Stomach (tissue), 19 donors: ENCODE measurements at places on chromosomes 2 and 18. TPM values are rescaled to one million over a fixed set of nuclear protein-coding genes. Genes with fewer than 3 reads are reported as not detected.

- peak; percentile 67 for DNase-seq
- peak overlapping the region; percentile 66 for H3K4me3 ChIP-seq
- peak overlapping the region; percentile 89 for H3K27ac ChIP-seq
Observed at GRCh38 chr2:9473308-9473984, 905 bp upstream of the IAH1 start.

- peaks cover 46% of the 10 kb centered on the region for H3K4me1 ChIP-seq
- H3K4me3 ChIP-seq, result no peak overlapping the region
- H3K27me3 ChIP-seq, result no peaks in the 10 kb centered on the region
Observed at GRCh38 chr2:46331109-46331766, 34.0 kb downstream of the EPAS1 start.

Gene BOLL
- total RNA-seq, result not detected

DNA sequence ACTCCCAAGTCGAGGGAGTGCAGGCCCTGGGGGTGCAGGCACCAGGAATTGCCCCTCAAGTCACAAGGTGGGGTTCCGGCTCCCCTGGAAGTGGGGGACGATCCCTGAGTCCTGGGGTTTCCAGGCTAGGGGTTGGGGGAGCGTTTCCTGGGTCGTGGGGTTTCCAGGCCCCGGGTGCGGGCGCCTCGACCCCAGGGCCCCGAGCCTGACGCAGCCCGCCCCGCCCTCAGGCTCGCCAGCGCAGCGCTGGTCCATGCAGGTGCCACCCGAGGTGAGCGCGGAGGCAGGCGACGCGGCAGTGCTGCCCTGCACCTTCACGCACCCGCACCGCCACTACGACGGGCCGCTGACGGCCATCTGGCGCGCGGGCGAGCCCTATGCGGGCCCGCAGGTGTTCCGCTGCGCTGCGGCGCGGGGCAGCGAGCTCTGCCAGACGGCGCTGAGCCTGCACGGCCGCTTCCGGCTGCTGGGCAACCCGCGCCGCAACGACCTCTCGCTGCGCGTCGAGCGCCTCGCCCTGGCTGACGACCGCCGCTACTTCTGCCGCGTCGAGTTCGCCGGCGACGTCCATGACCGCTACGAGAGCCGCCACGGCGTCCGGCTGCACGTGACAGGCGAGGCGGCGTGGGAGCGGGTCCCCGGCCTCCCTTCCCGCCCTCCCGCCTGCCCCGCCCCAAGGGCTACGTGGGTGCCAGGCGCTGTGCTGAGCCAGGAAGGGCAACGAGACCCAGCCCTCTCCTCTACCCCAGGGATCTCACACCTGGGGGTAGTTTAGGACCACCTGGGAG is 12.0 kb downstream of the SIGLEC15 start:
- H3K4me3 ChIP-seq, result peak overlapping the region; percentile 54
- H3K27ac ChIP-seq, result peak overlapping the region; percentile 36
- H3K36me3 ChIP-seq, result no peaks in the 10 kb centered on the region
- peaks cover 16% of the 10 kb centered on the region for H3K27me3 ChIP-seq

Gene ADAM23
- 2.6 TPM for total RNA-seq

Gene STPG4
- not detected for total RNA-seq

DNA sequence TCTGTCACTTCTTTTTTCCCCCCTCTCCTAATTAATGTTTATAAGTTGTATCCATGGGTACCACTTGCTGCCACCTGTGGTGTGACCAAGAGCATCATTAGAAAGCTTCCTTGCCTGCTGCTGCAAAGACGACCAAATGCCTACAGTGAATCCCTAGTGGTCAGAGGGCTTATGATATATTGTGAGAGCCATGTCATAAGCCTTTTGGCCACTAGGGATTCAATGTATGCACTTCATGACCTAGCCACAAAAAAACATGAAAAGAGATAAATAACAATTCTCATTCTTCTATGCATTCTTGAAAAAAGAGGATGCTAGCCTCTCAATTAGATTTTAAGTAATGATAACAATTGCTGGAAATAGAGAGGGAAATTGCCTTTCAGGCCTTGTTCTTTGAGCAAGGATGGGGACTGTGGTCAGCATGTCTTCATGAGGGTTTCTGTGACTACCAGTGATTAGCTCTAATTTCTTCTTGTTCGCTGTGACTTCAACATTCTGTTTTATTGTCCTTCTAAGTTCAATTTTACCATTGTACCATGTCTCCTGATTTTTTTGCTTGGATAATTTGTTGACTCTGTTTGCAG is 435.3 kb downstream of the TGIF1 start:
- no peak for DNase-seq
- H3K27me3 ChIP-seq, result no peaks in the 10 kb centered on the region
- H3K27ac ChIP-seq, result no peak overlapping the region
- no peaks in the 10 kb centered on the region for H3K36me3 ChIP-seq

GRCh38 chr2:236675051-236675450 is 105.4 kb downstream of the ACKR3 start:
- H3K27me3 ChIP-seq, result no peaks in the 10 kb centered on the region
- no peak overlapping the region for H3K27ac ChIP-seq
- no peak overlapping the region for H3K4me3 ChIP-seq
- no peak for DNase-seq
- no peaks in the 10 kb centered on the region for H3K36me3 ChIP-seq

Gene ITGB6
- 2.3 TPM for total RNA-seq

DNA sequence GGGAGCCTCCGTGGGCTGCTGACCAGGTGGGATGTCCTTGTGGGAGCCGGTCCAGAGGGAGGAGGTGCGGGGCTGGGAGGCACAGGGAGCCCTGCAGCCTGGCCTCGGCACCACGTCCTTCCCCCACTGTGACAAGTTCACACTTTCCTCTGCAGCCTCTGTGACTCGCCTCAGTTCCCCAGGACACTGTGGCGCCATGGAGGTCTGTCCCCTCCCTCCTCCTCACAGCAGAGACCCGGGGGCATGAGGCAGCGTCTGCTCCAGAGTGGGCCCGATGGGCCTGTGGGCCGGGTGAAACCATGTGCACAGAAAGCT is 27.3 kb upstream of the KCNG2 start:
- H3K27ac ChIP-seq, result no peak overlapping the region
- H3K4me1 ChIP-seq, result no peaks in the 10 kb centered on the region
- no peak overlapping the region for H3K4me3 ChIP-seq
- no peak for DNase-seq
- no peaks in the 10 kb centered on the region for H3K27me3 ChIP-seq

DNA sequence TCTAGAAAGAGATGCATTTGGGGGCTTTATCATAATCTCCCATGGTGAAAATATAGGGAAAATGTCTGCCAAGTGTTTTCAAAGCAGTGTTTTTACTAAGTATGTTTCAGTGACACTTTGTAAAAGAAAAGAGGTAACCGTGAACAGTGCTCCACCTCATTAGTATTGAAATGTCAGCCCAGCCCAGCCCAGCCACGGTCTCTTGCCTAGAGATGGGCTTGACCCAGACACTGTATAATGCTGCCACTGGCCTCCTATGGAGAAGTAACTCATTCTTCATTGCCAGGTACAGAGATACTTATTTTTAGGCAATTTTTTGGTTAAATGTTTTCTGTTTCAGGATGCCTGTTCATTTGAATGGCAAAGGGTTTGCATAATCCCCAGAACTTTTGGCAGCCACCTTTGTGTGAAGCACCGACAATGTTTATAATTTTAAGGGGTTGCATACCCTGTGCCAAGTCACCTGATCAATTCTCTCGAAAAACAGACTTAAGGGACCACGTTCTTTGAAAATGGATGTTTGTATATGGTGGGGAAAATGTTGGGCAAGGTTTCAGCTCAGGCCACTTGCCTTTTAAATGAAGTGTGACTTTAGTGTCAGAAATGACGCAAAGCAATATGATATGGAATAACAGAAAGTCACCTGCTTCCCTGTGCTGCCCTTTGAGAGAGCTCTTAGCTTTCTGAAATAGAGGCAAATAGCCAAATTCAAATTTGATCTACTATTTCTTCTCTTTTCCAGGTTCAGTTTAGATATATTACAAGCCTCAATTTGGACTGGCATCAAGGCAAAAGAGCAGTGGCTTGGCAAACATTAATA is 314.5 kb upstream of the RGPD4 start:
- no peaks in the 10 kb centered on the region for H3K4me1 ChIP-seq
- H3K36me3 ChIP-seq, result no peaks in the 10 kb centered on the region
- no peak for DNase-seq
- H3K4me3 ChIP-seq, result no peak overlapping the region
- no peak overlapping the region for H3K27ac ChIP-seq
- no peaks in the 10 kb centered on the region for H3K27me3 ChIP-seq

DNA sequence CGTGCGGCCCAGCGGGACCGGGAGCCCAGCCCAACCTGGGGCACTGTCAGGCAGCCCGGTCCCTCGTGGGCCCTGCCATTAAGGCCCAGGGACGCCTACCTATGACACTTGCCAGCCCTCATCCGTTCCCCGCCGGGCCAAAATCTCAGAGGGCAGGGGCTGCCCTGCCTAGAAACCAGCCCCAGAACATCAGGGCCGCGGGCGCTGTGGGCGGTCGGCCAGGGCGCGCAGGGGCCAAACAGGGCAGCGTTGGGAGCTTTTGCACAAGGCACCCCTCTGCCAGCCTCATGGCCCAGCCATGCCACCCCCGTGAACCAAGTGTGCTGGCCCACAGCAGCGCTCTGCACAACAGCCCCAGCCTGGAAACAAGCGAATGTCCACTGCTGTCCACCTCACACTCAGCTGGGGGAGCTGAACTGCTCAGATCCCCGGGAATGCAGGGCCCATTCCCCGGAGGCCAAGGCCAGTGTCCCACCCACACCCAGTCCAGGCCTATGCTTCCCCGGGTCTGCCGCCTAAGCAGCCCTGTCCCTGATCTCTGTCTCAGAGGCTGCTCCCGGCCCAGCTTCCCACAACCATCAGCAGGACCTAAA is 3.5 kb upstream of the NEURL3 start:
- no peak overlapping the region for H3K27ac ChIP-seq
- H3K36me3 ChIP-seq, result no peaks in the 10 kb centered on the region
- peaks cover 36% of the 10 kb centered on the region for H3K4me1 ChIP-seq
- DNase-seq, result no peak

GRCh38 chr2:224030786-224031185 is 8.3 kb downstream of the SERPINE2 start:
- H3K4me1 ChIP-seq, result no peaks in the 10 kb centered on the region
- no peaks in the 10 kb centered on the region for H3K36me3 ChIP-seq
- peaks cover 11% of the 10 kb centered on the region for H3K27me3 ChIP-seq
- H3K27ac ChIP-seq, result no peak overlapping the region

Gene REEP1
- not detected for total RNA-seq

- DNase-seq, result no peak
- H3K4me3 ChIP-seq, result no peak overlapping the region
- H3K4me1 ChIP-seq, result no peaks in the 10 kb centered on the region
- no peaks in the 10 kb centered on the region for H3K27me3 ChIP-seq
Observed at GRCh38 chr18:30376515-30376914, 666.0 kb downstream of the DSC3 start.

DNA sequence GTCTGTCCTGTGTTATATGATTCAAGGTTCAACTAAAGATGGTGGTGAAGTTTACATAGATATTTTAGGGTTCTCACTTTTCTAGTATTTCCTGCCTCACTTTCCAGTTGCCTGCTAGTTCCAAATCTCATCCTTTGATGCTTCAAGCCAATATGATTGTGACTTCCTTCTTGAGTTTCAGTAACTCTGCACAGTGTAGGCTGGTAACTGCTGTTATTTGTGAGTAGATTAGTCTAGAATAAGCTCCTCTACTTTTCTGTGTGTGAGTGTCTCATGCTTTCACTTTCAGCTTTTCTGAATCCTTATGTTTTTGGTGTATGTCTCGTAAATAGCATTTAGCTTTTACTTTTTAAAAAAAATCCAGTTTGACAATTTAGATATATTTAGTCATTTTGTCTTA is 42.6 kb downstream of the GALNT1 start:
- peaks cover 10% of the 10 kb centered on the region for H3K4me1 ChIP-seq
- no peak overlapping the region for H3K4me3 ChIP-seq
- no peaks in the 10 kb centered on the region for H3K27me3 ChIP-seq
- H3K36me3 ChIP-seq, result no peaks in the 10 kb centered on the region
- no peak for DNase-seq

Gene CEP76
- 27.2 TPM for total RNA-seq

DNA sequence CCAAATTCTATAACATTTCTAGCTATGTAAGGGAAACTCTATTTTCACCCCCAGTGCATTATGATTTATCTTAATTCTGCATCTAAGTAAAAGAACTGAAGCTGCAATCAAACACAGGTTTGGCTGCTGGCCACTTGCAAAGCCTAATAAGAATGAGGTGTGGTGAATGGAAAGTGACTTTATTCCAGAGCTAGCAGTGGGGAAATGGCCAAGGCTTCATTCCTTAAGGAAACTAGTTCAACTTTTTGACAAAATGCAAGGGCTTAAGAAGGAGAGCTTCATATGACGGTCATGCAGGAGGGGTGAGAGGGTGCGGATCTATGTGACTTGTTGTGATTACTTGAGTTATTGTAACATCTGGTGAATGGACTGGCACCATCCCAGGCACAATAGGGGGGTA is 1802.0 kb downstream of the SUCLG1 start:
- H3K36me3 ChIP-seq, result no peaks in the 10 kb centered on the region
- DNase-seq, result peak; percentile 29
- H3K4me3 ChIP-seq, result no peak overlapping the region

GRCh38 chr2:237326266-237327171 is 87.4 kb downstream of the COL6A3 start:
- peak; percentile 88 for DNase-seq
- peaks cover 10% of the 10 kb centered on the region for H3K4me1 ChIP-seq
- no peak overlapping the region for H3K4me3 ChIP-seq
- no peaks in the 10 kb centered on the region for H3K36me3 ChIP-seq
